ENCODE measurements at places on chromosomes 1 and 21.

DNA sequence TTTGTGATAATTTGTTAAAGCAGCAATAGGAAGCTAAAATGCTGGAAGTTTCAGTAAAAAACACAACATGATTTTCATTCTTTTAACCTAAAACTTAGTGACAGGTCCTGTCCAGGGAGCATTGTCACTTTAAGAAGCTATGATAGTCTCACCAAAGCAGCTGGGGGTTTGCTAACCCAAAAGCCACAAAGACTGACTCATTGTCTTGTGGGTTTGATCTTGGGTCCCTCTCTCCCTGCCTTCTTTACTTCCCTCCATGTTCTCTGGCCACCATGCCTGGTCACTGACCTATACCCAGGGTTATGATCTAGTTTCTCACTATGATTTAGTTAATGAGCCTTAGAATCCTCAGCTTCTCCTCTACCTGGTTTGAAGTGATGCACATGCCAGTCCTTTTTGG is 213.5 kb upstream of the PTGFR start:
- DNase-seq, result no peak

GRCh38 chr1:24329797-24330543 is 10.8 kb downstream of the GRHL3 start:
- no peak for DNase-seq

- no peak for DNase-seq
These were observed 251.8 kb downstream of the RYR2 start for GRCh38 chr1:237293804-237294203.

- DNase-seq, result no peak
These were observed 59.9 kb downstream of the VANGL2 start for GRCh38 chr1:160460214-160460642.

DNA sequence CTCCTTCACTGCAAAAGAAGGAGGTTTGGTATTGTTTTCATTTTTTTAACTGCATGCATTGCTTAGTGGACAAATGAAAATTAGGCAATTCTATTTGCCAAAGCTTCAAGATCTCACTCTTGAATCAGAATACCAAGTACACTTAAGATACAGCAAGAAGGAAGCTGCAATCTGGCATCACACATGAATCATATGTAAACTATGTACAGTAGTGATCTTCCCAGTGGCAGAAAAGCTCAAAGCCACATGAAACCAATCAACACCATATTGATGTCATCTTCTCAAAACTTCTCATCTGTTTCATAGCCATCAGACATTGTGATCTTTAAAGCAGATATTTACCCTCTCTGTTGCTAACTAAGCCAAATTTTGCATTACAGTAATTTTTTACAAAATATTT is 550.1 kb downstream of the LTN1 start:
- no peak for DNase-seq

DNA sequence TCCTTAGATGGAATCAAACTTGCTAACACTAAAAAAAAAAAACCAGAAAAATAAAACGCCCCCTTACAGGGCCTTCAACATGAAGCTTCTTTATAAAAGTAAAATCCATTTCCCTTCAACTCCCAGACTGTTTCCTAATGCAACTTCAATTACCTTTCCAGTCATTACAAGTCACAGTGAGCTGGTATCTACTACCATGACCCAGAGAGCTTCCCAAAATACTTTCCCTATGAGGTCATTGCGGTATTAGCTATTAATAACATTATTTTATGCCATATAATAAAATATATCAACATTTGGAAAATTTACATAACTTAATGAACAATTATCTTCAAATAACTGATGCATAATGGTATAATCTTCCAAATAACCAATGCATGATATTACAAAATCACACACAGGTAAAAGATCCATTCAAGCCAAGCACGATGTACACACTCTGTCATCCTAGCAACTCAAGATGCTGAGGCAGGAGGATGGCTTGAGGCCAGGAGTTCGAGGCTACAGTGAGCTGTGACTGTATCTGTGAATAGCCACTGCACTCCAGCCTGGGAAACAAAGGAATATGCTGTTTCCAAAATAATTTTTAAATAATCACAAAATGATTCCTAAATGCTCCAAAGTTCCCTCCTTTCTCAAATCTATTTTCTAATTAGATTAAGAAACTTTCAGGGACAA is 24.1 kb downstream of the EIF4G3 start:
- no peak for DNase-seq

DNA sequence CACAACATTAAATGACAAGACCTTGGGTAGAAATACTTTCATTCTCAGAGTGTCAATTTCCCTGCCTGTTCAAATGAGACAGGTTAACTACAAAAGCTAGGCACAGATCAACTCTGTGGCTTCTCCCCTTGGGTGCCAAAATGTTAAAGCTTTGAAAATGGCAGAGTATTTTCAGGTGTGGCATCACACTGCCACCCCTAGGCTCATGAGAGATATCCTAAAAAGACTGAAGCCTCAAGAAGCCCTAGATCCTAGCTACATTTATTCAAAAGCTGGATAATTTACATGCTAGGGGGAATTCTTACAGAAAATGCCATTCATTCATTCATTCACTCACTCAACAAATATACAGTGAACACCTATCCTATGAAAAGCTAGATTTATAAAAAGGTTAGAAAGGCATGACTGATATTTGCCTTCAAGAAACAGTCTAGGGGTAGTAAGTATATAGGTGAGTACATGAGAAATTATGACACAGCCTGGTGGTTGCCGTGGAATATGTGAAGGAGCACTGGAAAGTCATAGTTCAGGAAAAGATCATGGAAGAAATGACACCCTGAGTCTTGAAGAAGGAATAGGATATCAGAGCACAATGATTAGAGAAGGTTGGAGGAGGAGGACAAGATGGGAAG is 15.9 kb upstream of the RAB4A start:
- peak; percentile 12 for DNase-seq

DNA sequence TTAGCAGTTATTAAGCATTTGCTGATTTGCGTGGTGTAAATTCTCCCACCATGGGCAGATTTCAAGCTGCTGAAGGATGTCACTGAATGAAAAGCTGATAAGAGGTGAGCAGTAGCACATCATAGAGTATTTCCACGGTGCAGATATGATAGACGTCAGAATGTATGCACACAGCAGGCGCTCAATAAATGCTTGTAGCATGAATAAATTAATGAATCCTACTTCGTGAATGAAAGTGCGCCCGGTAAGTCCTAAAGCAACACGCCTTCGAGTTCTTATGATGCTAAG is 510 bp upstream of the UBIAD1 start:
- DNase-seq, result no peak

GRCh38 chr1:79695138-79695537 is 688.6 kb upstream of the ADGRL4 start:
- no peak for DNase-seq

DNA sequence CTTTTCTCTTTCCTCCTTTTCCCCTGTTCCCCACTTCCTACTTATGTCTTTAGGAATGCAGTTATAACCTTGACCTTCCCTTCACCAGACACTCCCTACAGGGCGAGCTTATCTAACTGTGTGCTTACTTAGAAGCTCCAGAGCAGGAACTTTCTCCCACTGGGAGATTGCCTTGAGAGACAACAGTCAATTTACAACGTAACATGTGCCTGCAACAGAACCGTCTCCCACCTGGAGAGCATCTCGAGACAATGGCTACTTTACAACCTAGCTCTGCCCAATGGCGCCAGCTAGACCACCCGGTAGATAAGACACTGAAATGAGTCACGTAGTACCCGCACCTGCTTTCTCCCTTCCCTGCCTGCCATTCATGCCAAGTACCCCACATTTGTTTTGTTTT is 16.7 kb downstream of the HMGN1 start:
- no peak for DNase-seq

- DNase-seq, result peak; percentile 61
These were observed 499 bp downstream of the C1QA start for GRCh38 chr1:22636927-22637326.

GRCh38 chr1:156804026-156804425 is 12.6 kb downstream of the SH2D2A start:
- DNase-seq, result no peak

DNA sequence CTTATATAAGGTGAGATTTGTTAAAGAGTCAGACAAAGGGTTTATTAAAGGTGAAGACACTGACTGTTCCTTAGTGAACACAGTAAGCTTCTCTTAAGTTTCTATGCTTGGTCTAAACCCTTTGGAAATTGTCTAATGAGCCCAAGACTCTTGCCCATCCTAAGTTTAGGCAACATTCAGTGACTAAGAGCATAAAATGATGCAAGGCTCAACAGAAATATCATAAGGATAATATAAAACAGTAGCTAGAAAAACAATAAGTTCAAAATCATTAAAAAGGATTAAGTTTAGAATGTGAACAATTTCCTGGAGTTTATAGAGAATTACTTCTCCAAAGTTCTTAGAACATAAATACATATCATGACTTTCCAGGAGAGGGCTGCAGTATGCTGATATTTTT is 108.9 kb upstream of the PDC start:
- DNase-seq, result no peak

DNA sequence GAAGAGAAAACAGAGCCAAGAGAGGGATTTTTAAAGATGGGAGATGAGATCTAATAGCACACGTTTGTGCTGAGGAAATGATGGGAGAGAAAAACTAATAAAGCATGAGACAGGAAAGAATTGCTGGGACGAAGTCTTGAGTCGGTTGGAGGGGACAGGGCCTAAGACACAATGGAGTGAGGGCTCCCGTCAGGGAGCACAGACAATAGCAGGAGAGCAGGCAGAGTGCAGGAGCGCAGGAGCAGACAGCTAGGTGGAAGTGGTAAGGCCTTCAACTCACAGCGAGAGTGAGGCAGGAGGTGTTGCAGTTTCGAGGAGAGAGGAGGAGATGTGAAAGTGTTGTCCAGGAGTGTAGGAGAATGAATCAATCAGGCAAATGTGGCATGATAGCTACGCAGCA is 59.9 kb upstream of the SOX13 start:
- no peak for DNase-seq

DNA sequence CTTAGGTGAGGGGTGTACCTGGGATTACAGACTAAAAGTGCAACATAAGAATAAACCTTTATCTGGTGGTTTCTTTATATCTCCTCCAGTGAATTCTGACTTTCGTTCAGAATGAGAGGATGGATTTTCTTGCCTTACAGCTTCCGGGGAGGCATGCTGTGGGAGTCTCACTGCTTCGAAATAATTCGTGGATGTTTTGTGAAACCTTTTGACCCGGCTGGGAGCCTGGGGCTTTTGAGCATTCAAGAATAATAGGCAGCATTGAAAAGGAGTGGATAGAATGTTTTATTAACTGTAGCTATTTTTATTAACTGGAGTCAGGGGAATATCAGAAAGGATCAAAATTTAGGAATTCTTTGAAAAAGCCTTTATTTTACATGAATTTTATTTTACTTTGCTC is 149.1 kb downstream of the RWDD3 start:
- DNase-seq, result no peak

DNA sequence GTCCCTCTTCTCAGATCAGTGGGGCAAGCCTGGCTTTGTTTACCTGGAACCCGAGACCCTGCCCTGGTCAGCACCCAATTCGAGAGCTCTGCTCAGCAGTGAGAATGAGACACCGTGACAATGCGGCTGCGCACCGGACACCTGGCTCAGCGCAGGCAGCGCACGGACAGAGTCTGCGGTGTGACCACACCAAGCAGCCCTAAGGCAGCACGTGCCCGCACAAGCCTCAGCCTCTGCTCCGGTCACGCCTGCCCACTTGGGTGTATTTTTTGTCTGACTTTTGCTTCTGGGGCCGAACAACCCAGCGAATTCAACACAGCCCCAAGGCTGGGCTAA is 4.7 kb downstream of the KRTAP10-8 start:
- no peak for DNase-seq

DNA sequence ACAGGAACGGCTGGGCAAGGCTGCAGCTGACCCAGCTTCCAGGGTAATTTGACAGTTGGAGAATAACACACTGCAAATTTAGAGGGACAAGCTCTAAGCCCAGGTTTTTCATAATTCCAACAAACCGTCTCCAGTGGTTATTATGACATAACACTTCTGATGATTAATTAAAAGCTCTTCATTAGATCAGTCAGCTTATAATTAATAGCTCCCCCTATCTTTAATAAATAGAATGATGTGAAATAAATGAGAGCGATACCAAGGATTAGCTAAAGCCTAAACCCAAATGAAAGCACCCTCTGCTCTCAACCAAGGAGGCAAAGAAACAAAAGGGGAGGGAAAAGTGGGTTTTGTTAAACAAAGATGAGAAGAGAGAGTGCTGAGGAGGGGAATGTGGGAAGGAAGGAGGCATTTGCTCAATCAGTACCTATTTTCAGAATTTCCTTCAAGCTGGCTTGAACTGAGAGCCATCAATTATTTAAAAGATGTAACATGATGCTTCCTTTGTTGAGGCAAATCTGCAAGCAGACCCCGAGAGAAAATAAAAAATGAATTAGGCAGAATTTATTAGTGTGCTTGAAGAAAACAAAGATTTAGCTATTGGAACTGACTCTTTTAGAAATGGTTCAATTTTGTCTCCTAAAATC is 221.8 kb upstream of the ESRRG start:
- peak; percentile 9 for DNase-seq

- peak; percentile 41 for DNase-seq
These were observed 9.6 kb upstream of the TNFRSF25 start for GRCh38 chr1:6475381-6476133.

DNA sequence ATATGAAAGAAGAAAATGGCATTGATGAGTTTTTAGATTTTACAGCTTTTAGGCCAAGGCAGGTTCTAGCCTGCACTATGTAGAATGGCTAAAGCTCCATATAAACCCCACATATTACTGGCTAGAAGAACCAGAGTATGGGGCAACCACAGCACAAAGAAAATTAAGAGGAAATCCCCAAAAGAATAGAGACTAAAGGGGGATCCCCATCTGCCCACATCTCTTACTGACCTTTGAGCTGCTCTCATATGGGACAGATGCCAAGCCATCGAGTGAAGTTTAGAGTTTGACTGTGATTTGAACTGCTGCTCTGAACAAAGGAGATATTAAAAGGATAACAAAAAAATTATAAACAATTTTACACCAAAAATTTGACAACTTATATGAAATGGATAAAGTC is 102.2 kb upstream of the HAO2 start:
- no peak for DNase-seq

- DNase-seq, result no peak
These were observed 6.0 kb downstream of the PIK3CD start for GRCh38 chr1:9657521-9658032.

DNA sequence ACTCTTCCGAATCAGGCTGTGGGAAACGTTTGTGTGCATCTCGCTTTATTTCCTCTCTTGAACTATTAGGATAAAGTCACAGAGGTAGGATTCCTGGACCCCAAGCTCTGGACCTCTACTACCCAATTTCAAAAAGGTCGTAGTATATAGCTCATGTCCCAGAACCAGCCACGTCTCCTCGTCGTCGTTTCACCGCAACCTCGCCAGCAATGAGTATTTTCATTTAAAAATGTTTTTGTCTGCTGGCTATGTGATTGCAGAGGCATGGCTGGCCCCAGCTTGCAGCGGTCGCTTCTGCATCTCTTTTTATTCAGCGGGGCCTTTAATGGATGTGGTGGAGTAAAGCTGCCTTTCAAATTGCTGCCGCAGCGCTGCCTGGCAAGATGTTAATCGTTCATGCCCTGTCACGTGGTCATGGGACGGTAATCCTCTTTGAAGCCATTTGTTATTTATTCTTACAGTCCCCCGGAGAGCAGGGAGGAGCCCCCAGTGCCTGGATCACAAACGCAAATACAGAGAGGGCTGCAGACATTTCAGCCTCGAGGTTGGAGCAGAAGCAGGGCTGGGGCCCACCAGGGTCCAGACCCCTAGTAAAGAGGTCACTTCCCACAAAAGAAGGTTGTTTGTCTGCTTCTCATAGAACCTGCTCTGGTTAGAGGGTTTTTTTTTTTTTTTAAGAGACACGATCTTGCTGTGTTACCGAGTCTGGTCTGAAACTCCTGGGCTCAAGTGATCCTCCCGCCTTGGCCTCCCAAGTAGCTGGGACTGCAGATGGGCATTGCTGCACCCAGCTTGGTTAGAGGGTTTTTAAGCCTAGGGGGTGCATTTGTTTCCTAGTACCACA is 11.6 kb upstream of the NPHP4 start:
- DNase-seq, result peak; percentile 75

Measured in NCI-H524 (cell line).